ENCODE measurements at places on chromosomes 4 and X. TPM values are rescaled to one million over a fixed set of nuclear protein-coding genes. Genes with fewer than 3 reads are reported as not detected.

The SPACA5 gene
- total RNA-seq, result not detected

The CRMP1 gene
- total RNA-seq, result 433 TPM

The CHRNA9 gene
- 0.30 TPM for total RNA-seq

The SMIM31 gene
- total RNA-seq, result not detected

The NUDT10 gene
- total RNA-seq, result 21.8 TPM

The PWWP3B gene
- total RNA-seq, result 4.7 TPM

The ASB9 gene
- 2.5 TPM for total RNA-seq

- peak; percentile 64 for ATAC-seq
These were observed 12.8 kb downstream of the SCD5 start for GRCh38 chr4:82785611-82786400.

GRCh38 chrX:6917666-6918065 lies 229.8 kb upstream of the STS start:
- no peak for ATAC-seq

DNA sequence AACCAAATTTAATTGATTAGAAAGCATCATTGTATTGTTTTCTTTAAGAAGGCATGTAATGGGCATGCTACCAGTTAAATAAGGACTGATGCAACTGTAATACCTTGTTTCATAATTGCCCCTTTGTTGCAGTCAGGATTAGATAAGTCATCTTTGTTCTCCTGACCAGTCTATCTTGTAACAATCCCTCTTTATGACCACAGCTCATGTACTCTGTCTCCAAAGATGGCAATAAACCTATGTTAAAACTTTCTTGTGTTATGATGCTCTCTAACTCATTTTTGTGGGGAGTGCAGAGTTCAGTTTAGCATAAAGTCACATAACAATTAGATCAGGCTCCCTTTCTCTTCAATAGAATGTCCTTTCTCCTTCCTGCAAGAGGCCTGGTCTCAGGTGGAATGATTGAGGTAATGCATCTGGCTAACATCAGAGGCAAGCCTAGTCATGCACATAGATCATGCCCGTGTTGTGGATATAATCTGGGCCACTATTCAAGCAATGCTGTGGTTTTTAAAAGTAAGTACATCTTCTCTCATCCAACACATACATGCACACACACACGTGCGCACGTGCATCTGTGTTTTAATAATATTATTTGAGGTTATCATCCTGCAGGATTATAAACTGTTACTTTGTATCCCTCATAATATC lies 45.6 kb downstream of the TMEM154 start:
- ATAC-seq, result peak; percentile 58

DNA sequence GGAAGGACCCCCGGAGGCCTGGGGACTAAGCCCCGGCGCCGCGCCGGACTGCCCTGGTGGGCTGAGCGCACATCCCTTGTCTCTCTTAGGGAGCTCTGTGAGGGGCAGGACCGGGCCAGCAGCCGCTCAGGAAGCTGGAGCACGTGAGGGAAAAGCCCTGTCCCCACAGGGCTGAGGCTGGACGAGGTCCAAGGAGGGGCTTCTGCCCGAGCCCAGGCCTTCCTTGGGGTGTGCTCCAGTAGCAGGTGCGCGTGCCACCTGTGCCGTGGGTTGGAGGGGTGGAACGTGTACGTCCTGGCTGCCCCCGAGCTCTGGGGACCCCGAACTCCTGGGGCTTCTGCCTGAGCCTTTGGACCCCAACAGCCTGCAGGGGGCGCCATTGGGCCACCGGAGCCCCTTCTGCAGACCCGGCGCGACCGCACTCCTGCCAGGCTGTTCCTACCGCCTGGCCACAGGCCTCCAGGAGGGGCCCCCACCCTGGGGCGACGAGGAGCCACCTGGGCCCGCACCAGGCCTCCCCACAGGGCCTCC lies 27.2 kb downstream of the TACC3 start:
- peak; percentile 65 for ATAC-seq

GRCh38 chr4:185717377-185717741 lies 94.6 kb downstream of the SORBS2 start:
- no peak for ATAC-seq

DNA sequence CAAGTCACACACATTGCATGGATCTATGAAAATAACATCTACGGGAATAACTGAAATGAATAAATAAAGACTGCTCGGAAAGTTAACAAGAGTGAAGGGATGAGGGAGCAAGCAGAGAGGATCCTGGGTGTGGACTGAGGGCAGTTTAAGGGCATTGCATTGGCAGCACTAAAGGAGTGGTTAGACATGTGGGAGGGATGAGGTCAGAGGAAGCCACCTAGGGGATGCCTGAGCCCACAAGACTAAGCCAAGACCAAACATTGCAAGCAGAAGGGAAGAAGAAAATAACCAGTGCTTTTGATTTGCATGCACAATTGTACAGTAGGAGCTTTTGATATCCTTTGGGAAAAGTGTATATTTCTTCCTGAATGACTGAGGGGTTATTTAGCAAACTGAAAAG lies 106.1 kb downstream of the MSL3 start:
- ATAC-seq, result no peak

- ATAC-seq, result no peak
These were observed 30.0 kb downstream of the FAM9C start for GRCh38 chrX:13014111-13015096.

GRCh38 chr4:165537028-165537648 lies 158.3 kb downstream of the CPE start:
- peak; percentile 25 for ATAC-seq

DNA sequence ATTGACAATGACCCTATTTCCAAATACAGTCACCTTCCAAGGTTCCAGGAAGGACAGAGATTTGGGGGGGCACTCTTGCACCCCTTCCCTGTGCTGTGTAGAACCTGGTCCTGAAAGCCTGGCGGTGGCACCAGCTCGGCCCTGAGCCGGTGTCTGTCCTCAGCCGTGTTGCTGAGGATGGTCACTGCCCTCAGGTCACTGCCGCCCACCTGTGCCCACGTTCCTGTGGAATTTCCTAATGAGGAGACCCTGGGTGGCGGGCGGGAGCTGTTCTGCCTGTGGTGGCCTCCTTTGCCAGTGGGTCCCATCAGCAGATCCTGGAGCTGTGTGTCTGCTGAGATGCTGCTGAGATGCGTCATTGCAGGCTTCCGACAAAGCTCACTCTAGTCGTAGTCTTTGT lies 32.9 kb downstream of the NELFA start:
- no peak for ATAC-seq

GRCh38 chr4:183797011-183797444 lies 108.1 kb upstream of the STOX2 start:
- ATAC-seq, result no peak

GRCh38 chr4:100797791-100798190 lies 280.0 kb upstream of the EMCN start:
- no peak for ATAC-seq

DNA sequence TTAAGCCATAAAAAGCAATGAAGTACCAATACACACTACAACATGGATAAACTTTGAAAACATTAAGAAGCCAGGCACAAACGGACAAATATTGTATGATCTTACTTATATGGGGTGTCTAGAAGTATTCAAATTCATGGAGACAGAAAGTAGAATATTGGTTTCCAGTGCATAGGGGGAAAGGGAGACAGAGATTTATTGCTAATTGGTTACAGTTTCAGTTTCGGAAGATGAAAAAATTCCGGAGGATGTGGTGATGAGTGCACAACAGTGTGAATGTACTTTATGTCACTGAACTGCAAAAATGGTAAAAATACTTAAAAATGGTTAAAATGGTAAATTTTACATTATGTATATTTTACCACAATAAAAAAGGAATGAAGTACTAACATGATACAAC lies 5.1 kb upstream of the PRDX4 start:
- ATAC-seq, result no peak

- ATAC-seq, result no peak
These were observed 9.1 kb downstream of the SLIT2 start for GRCh38 chr4:20260821-20261220.

GRCh38 chr4:3706111-3706511 lies 60.1 kb upstream of the ADRA2C start:
- no peak for ATAC-seq

DNA sequence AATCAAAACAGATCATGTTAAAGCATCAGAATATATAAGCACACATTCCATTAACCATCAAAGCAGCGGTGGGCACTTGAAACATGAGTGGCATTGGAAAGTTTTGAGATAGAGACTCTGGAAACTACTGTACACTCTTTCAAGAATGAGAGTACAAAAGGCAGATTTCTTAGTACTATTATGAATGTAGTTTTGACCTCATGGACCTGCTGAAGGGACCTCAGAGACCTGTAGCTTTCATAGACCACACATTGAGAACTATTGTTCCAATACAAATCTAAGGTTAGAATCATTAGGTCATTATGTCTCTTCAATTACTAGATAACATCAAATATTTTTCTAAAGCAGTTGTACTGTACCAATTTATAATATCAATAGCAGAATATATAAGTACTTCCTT lies 283.6 kb downstream of the RPA4 start:
- ATAC-seq, result no peak

GRCh38 chr4:170134821-170135220 lies 45.1 kb upstream of the AADAT start:
- ATAC-seq, result no peak
